ENCODE measurements at places on chromosomes 7 and 10.

- DNase-seq, result no peak
These were observed 1451.1 kb downstream of the GATA3 start for GRCh38 chr10:9505546-9505945.

GRCh38 chr10:15220445-15220844 lies 52.0 kb upstream of the NMT2 start:
- no peak for DNase-seq

- no peak for DNase-seq
These were observed 4.8 kb downstream of the BTRC start for GRCh38 chr10:101358706-101359300.

DNA sequence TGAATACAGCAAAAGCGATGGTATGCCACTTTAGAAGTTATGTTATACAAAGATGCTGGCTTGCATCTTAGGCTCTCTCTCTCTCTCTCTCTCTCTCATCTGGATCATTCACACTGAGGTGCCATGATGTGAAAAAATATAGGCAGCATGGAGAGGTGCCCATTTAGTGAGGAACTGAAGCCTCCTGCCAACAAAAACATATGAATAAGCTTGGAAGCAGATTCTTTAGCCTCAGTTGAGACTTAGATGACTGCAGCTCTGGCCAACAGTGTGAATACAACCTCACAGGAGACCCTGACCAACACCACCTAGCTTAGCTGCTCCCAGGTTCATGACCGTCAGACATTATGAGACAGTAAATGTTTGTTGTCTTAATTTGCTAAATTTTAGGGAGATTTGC lies 560.1 kb upstream of the LRRTM3 start:
- DNase-seq, result no peak

GRCh38 chr10:30349967-30350735 lies 1.1 kb upstream of the MTPAP start:
- no peak for DNase-seq

All from CD4-positive, alpha-beta T cell treated with Interferon gamma for 1 hour (primary cell).